Melanocyte of skin (primary cell): ENCODE measurements at places on chromosomes 13 and 19. TPM values are rescaled to one million over a fixed set of nuclear protein-coding genes. Genes with fewer than 3 reads are reported as not detected.

The NLRP4 gene
- total RNA-seq, result not detected in 2 replicates

The LRRC4B gene
- under 0.01 TPM in 1 of 2 replicates, not detected in the other for total RNA-seq

The SLITRK6 gene
- under 0.01 and 0.36 TPM in 2 replicates for total RNA-seq

The CDC42EP5 gene
- 4.0 and 4.7 TPM in 2 replicates for total RNA-seq

The HS6ST3 gene
- total RNA-seq, result not detected in 2 replicates

The CFD gene
- total RNA-seq, result 0.31 and 1.00 TPM in 2 replicates

The CGB5 gene
- total RNA-seq, result not detected in 2 replicates

The MARK4 gene
- total RNA-seq, result 8.6 and 11.6 TPM in 2 replicates

The ZFP82 gene
- total RNA-seq, result 2.4 and 7.6 TPM in 2 replicates

The ZNF177 gene
- total RNA-seq, result 1.0 and 1.1 TPM in 2 replicates

The KIR2DL3 gene
- not detected in 2 replicates for total RNA-seq
